ENCODE measurements at places on chromosomes 5 and 9. TPM values are rescaled to one million over a fixed set of nuclear protein-coding genes. Genes with fewer than 3 reads are reported as not detected.

Gene FGFR4
- total RNA-seq: 28.9 TPM

Gene PAPPA
- total RNA-seq: 2.5 TPM

Gene SH3TC2
- 2.2 TPM for total RNA-seq

Gene GDF9
- total RNA-seq: 0.41 TPM

Gene SHOC1
- not detected for total RNA-seq

Gene PCDHGA3
- 0.24 TPM for total RNA-seq

Gene FAM169A
- total RNA-seq: 2.9 TPM

Gene BBLN
- total RNA-seq: 37.6 TPM

Gene SGCD
- 2.0 TPM for total RNA-seq

Gene DEPDC1B
- total RNA-seq: 3.4 TPM

Gene INSYN2B
- total RNA-seq: 0.16 TPM

Gene PCDHGB4
- 5.3 TPM for total RNA-seq

Gene ANGPTL2
- total RNA-seq: 50.9 TPM

Gene FBN2
- total RNA-seq: 1.0 TPM

Gene SPINK7
- not detected for total RNA-seq

Gene RNF180
- 0.96 TPM for total RNA-seq

Gene HTR4
- total RNA-seq: 17.3 TPM

Gene UBAP1
- total RNA-seq: 33.7 TPM

Gene FOXD4
- 0.22 TPM for total RNA-seq

Gene HAVCR1
- total RNA-seq: 2.6 TPM

Gene BTNL9
- total RNA-seq: 1.2 TPM

Gene MYMK
- not detected for total RNA-seq

Gene HMCN2
- total RNA-seq: 33.2 TPM

Gene GOLPH3
- total RNA-seq: 123 TPM

Gene TMEM252
- total RNA-seq: 0.46 TPM

Gene AK6
- 21.4 TPM for total RNA-seq

Gene C5orf52
- 1.7 TPM for total RNA-seq

Gene OR13C3
- total RNA-seq: not detected

Gene TRAF1
- 3.8 TPM for total RNA-seq

Gene SLC36A2
- not detected for total RNA-seq

Gene BTNL8
- 63.5 TPM for total RNA-seq

Gene WDR38
- total RNA-seq: not detected

Gene SERF1A
- 3.1 TPM for total RNA-seq

Gene TSSK1B
- total RNA-seq: not detected

Gene ADAMTSL2
- total RNA-seq: 2.7 TPM

Gene PROB1
- total RNA-seq: 0.94 TPM

Gene SPATA31A3
- not detected for total RNA-seq

Gene FST
- total RNA-seq: 11.5 TPM

Gene FOXD4L6
- total RNA-seq: not detected

Gene ENTPD8
- 74.8 TPM for total RNA-seq

Gene TXNDC8
- not detected for total RNA-seq

Gene SLC4A9
- total RNA-seq: 0.46 TPM

Gene PRLR
- 47.1 TPM for total RNA-seq

Gene PMPCA
- 45.1 TPM for total RNA-seq

Gene SPOCK1
- 55.5 TPM for total RNA-seq

Gene NDST1
- 60.6 TPM for total RNA-seq

Gene CAMK2A
- 3.0 TPM for total RNA-seq

Gene PALM2AKAP2
- 2.0 TPM for total RNA-seq

Gene EQTN
- total RNA-seq: 1.4 TPM

Gene NR4A3
- 25.0 TPM for total RNA-seq

Gene HINT1
- total RNA-seq: 289 TPM

Gene CACFD1
- total RNA-seq: 42.7 TPM

Gene PWWP2A
- total RNA-seq: 41.3 TPM

Gene SLC25A2
- 1.7 TPM for total RNA-seq

Gene SCGB3A2
- not detected for total RNA-seq

Gene ARHGEF37
- 24.6 TPM for total RNA-seq
